G401 (cell line): ENCODE measurements at places on chromosomes 4 and X. TPM values are rescaled to one million over a fixed set of nuclear protein-coding genes. Genes with fewer than 3 reads are reported as not detected.

DNA sequence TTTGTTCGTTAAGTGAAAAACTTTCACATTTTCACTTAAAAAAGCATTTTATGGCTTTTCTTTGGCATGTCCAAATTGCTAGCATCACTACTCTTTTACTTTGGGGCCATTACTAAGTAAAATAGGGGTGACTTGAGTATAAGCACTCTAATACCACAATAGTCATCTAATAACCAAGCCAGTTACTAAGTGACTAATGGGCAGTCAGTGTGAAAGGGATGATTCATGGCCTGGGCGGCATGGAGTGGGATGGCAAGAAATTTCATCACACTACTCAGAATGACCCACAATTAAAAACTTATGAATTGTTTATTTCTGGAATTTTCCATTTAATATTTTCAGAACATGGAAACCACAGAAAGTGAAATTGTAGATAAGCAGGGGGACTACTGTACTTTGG is 60.9 kb downstream of the BMP15 start:
- DNase-seq: no peak

GRCh38 chr4:52983563-52984303 is 121.6 kb downstream of the RASL11B start:
- peak; percentile 87 for DNase-seq

GRCh38 chrX:132044953-132045352 is 21.9 kb downstream of the STK26 start:
- no peak for DNase-seq

GRCh38 chrX:134747006-134747405 is 88.7 kb upstream of the PLAC1 start:
- DNase-seq: no peak

- no peak for DNase-seq
These were observed 139.5 kb downstream of the SH3KBP1 start for GRCh38 chrX:19747652-19748610.

DNA sequence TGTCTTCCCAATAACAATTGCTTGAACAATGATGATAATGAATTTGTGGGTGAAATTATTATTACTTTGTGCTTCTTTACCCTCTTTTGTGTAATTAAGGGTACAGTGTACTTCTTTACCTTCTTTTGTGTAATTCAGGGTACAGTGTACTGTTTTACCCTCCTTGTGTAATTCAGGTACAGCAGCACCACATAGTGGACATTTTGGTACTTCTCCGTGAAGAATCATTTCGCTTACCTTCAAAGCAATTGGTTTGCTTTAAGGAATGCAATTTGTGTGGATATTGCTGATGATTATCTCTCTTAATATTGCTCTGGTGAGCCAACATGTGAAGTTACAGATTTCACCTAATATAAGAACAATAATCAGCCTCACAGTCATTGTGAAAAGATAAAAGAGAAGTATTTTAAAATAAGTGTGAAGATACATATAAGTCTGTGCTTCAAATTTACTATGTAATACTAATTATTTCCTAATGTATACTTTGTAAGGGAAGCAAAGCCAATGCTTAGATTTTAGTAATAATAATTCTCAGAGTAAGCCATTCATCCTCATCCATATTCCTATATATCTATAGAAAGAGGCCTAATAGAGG is 27.2 kb upstream of the SEC24B start:
- DNase-seq: peak; percentile 62

GRCh38 chrX:97117572-97117971 is 233.9 kb downstream of the RPA4 start:
- no peak for DNase-seq

DNA sequence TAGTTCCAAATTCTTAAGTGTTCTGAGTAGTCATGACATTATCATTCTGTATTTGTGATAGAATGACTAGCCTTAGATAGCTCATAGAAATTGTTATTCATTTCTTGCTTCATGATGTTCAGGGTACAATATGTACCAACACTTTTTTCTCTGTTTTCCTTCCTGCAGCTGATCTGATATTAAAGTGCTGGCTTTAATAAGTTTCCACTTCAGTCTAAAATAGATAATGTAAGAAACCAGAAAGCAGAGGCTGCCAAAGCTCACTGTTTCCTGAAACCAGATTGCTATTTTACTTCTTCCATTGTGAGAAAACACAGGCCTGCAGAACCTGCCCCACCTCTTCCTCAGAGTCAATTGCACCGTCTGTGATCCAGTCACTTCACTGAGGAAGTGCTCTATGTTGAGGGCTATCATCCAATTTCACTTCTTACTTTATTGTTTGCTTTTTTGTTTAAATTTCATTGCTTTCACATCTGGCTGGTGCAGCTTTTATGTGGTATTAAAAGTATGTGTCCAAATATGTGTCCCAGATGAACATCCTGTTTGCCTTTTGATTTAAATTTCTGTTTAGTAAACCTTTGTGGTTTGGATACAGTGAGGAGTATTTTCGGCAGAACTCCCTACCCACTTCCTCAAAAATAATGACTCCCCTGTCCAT is 652.1 kb downstream of the ANKRD50 start:
- peak; percentile 8 for DNase-seq

- DNase-seq: no peak
These were observed 56.4 kb downstream of the PHKA2 start for GRCh38 chrX:18927558-18927957.

GRCh38 chrX:121823406-121823805 is 776.0 kb downstream of the GLUD2 start:
- DNase-seq: no peak

DNA sequence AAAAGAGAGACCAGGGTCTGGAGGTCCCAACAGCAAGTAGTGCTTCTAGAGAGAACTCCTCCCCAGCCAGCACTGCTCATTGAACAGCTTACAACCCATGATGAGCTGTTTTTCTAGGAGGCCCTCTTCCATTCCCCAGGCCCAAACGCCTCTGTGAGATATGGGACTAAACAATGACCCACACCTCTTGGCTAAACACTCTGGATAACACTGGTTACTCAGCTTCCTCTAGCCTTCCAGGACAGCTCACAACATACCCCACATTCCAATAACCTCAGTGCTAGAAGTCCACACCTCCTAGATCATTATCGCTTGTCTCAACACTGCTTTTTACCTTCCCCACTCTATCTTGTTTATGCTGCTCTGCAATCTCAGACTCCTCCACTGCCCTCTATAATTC is 35.4 kb upstream of the PGRMC2 start:
- DNase-seq: no peak

DNA sequence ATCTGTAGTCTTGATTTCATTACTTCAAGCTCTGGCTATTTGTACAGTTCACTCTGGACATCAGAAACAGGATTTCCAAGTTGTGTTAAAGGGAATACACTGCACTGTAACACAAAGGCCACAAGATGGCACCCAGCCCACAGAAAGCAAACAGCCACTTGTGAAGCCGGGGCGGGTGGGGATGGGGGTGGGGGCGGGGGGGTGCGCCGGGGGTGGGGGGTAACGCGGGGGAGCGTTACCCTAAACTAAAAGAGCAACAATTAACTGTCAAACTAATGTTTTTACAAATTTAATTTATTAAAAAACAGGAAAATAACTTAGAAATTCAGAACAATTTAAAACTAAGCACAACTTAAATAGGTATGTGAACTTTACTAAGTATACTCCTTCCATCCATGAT is 27.3 kb downstream of the PRDX4 start:
- DNase-seq: peak; percentile 44

- DNase-seq: no peak
These were observed 50.7 kb upstream of the USP38 start for GRCh38 chr4:143133977-143134376.

DNA sequence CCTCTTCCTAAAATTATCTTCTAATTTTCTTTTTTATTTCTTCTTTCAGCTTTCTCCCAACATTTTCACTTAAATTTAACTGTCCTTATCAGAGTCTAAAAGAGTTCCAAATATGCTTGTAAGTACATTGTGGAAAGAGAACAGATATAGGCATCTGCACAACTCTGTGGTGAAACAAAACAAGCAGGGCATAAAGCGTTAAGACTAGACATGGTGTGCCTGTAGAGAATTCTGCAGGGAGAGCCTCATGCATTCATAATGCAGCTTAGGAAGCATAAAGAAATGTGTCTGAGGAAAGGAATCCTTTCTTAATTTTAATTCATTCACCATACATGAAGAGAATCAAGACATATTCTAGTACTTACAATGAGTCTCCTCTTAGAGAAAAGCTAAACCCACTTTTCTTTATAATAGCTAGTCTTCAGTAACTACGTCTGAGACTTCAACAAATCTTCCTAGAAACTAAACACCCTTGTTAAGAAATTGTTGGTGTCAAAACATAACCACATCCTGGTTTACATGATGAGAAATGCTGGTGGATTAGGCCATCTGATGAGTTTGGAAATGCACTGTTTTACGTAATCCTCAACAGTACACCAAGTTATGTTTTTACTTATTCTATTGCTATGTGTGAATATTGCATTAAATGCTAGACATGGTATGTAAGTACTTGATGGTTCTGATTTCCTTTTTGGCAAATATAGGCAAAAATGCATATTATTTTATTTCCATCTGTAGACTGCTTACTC is 307.8 kb upstream of the GIMD1 start:
- no peak for DNase-seq

DNA sequence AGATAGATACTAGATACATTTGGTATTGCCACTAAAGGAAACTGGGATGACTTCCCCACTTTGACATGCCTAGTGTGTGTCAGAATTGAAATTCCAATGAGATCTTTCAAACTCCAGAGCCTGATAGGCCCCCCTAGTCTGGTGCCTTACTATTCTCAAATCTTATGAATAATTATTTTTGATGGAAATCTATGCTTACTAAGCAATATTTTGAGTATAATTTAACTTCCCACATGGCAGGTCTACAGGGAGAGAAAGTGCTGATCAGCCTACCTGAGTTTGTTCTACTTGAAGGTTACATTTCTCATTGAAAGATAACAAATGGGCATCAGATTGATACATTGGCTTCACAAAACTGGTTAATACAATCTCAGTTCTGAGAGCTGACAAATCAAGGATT is 415.7 kb upstream of the BOD1L1 start:
- no peak for DNase-seq

DNA sequence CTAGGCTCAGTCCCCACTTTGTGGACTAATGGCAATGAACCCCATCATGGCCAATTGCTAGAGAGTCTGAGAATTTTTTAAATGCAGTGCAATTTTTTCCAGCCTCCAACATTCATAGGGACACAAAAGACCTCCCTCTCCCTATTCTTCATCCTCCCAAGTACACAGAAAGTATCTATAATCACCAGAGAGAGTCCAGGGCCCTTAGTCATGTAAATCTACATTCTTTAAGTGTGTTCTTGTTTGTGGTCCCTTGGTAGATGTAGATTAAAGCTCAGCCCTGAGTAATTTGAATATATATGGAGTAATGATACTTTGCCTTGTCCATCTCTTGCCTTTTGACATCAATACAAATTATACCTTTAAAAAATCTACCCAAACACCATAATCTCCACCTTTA is 51.3 kb upstream of the ATXN3L start:
- DNase-seq: no peak

The SULT1B1 gene
- not detected in 2 replicates for total RNA-seq

The CXCL1 gene
- total RNA-seq: not detected in 2 replicates
